ENCODE measurements at places on chromosomes 2 and 18.
A peak's percentile ranks its signal among the peaks of the same experiment; 100 is the strongest.

- DNase-seq, result peak; percentile 44
Measured at GRCh38 chr2:27074738-27075565, 3.5 kb upstream of the EMILIN1 start.

- DNase-seq, result peak; percentile 91
Measured at GRCh38 chr2:27705851-27706622, 42.3 kb downstream of the SLC4A1AP start.

DNA sequence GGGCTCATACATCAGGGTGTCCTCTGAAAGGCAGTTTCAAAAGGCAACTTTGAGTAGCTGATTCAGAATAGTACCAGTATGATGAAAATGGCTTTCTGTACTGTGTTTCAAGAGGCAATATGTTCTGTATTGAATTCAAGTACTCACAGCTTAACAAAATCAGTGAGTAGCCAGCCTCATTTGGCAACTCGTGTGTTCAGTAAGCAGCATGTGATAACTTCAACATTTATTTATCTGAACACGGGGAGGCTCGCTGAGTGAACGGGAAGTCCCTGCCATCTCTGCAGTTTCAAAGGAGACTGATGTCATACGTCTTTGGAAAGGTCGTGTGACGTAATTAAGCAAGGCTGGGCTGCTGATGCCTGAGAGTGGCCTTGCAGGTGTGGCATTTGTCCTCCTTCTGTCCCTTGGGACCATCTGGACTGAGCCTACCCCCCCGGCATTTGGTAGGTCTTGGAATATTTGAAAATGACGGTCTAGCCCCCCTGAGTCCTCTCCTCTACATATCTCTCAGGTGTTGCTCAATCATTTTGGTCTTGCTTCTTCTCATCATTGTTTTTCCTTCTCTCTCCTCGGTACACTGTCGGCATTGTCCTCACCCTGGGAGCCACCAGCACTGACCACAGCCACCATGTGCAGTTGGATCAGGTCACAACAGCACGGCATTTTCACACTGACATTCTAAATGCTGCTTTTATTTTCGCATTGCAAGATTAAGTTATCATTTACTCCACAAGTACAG, 62.8 kb downstream of the SMIM21 start:
- no peak for DNase-seq

DNA sequence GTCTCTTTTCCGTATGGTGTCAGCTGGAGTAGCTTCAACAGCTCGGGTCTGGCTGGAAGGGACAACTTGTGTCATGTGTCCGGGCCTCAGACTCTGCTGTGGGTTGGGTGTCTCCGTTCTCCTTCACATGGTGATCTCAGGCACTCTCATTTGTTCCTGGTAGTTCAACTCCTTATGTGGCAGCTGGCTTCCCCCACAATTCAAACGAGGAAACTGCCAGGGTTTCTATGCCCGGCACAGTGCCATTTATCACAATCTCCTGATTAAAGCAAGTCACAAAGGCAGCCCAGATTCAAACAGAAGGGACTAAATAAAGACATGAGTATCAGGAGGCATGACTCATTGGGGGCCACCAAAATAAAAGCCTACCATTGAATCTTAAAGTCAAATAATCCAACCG, 22.7 kb downstream of the MRO start:
- DNase-seq, result no peak

- no peak for DNase-seq
Measured at GRCh38 chr2:200445284-200445683, 64.6 kb downstream of the KCTD18 start.

GRCh38 chr2:235666213-235666781, 172.5 kb downstream of the AGAP1 start:
- peak; percentile 88 for DNase-seq

DNA sequence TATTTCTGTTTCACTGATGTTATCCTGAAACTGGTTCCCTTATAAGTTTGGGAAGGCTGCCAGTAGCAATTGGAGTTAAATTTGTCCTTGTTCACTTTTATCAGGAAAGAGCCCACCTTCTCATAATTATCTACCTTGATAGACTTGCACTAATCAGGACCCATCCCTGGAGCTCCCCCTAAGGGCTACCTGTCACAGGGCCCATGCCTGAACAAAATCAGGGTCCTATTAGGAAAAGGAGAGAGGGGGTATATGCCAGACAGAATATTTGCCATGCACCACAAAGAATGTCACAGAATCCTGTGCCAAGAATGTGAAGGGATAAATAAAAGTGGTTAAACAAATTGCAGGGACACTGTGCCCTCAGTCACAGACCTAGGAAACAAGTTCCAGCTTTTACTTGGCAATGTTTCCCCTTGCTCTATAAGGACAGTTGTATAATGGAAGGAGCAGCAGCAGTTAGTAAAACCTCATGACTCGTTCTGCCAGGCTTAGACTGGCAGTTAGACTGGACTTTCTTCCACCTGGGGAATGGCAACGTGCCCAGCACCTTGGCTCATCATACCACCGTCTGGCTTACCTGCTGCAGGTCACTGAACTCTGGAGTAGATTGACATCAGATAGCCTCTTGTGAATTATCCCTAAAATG, 32.3 kb upstream of the VWC2L start:
- DNase-seq, result no peak

DNA sequence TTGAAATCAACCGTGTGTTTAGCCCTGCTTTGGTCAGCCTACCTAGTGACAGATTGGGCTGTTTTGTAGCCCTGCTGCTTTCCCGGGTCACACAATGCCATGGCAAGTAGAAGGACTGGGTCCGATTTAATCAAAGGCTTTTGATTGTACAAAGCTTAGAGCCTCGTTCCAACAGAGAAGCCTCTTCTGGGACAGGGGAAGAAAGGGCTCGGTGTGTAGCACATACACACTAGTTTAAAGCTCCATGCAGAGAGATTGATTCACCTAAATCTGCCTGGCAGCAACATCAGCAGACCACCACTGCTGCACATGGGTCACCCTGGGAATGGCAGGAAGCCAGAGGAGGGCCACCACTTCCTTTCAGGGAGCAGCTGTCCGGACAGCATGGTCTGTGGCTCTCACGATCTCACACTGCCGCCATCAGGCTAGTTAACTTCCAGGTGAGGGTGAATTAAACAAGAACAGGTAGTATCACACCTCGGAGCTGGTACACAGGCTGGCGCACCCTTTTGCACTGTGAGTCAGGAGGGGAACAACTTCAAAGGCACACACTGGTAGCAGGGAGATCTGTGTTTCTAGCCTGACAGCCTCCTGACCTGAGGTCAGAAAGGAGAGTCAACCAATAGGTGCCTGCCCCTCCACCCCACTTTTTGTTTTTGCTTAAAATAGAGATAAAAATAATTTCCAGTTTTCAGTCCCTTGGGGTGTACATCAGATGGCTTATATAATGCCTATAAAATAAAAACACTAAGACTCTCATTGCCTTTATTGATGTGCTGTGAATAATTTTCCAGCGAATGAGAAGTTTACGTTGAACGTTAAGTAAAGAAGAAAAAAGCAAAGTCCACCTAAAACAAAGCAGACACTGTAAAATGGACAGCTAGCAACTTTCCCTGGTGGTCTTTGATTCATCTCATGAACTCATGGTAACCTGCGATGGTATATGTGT, 108.5 kb downstream of the CDCA7 start:
- DNase-seq, result no peak

DNA sequence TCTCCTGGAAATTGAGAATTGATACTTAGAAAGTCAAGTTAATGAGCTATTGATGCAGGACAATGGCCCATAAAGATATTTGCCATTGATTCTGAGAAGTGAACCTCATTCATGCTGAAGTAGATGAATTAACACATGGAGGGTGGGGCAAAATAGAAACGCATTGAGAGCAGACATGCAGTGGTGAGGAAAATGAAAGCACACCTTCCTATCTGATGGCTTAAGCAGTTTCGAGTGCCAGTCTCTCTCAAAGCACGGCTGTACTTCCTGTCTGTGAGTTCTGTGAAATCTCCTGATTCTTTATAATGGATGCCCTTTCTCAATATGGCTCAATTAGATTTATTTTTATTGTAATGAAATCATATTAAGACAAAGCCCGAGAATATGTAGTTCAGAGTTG, 247.0 kb downstream of the TMX3 start:
- DNase-seq, result no peak

GRCh38 chr2:84965192-84965516, 5.8 kb upstream of the KCMF1 start:
- DNase-seq, result no peak

- peak; percentile 23 for DNase-seq
Measured at GRCh38 chr2:86764661-86765309, 25.9 kb downstream of the CD8A start.

DNA sequence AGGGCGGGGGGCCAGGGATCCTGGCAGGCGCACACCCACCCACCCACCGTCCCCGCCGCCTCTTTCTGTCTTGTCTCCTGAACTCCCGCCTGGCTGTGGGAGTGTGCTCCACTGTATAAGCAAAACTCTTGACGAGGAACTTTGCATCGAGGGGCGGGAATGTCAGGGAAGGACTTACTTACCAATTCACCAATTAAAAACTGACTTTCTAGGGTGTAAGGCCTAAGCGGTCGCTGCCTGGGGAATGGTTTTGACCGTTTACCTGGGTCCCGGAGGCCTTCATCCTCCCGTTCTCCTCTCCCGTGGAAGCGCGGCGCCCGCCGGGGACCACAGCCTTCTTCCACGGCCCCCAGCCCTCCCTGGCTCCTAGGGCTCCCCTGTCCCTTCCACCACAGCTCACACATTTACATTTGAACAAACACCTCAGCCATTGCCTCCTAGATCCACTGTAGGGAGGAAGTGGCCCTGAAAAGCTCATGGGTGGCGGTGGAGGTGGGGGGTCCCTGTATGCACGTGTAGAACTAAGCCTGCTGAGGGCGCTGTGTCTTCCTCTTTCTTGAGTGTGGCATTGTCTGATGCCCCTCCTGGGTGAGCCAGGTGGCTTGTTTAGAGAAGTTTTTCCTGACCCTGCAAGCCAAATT, 8.9 kb downstream of the ASIC4 start:
- DNase-seq, result peak; percentile 26

DNA sequence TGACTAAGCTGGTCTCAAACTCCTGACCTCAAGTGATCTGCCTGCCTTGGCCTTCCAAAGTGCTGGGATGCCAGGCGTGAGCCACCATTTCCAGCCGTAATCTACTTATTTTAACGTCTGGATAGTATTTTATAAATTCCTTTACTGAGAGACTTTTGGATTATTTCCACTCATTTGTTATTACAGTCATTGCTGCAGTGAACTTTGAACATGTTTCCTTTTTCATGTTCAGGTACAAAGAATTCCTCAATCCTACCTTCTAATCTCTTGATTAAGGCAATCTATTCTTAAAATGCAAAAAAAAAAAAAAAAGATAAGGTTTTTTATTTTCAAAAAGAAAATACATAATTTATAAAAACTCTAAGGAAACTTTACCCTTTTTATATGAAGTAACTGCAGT, 78.6 kb downstream of the PDK1 start:
- no peak for DNase-seq

- DNase-seq, result no peak
Measured at GRCh38 chr2:108459441-108459840, 10.4 kb downstream of the GCC2 start.

- no peak for DNase-seq
Measured at GRCh38 chr2:238224356-238225035, 15.3 kb downstream of the HES6 start.

DNA sequence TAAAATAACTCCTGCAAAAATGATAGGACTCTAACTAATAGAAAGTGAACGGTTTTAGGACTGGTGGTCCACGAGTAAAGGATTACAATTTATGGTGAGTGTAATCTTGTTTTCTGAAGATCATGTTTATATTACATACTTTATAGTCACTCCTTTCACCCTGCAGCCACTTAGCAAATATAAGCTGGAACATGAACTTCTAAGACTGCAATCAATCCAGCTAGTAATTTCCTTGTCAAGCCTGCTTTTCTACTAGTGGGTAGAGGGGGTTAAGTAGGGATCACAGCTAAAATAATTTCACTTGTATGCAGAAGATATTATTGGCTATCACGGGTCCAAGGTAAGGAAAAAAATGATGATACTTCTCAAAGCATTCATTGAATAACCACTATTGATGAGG, 125.5 kb upstream of the NETO1 start:
- DNase-seq, result no peak

- peak; percentile 18 for DNase-seq
Measured at GRCh38 chr2:164314148-164314547, 307.1 kb downstream of the GRB14 start.

- DNase-seq, result no peak
Measured at GRCh38 chr18:13366541-13366940, 148.0 kb downstream of the LDLRAD4 start.

DNA sequence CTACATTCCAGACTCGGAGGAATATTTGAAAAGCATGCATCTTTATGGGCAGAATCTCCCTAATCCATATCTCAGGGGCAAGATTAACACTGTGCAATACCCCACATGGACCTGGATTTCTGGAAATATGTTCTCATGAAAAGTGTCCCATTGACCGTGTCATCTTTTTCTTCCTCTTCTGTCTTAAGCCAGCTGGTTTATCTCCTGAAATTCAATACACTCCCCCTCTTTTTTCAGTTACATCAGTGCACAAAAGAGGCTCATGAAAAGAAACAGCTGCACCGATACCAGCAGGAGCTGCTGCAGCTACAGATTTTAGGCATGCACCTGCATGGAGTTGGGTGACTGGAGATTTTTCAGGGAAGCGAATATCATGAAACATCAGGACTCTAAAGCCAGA, 117.2 kb downstream of the SLC4A3 start:
- no peak for DNase-seq

DNA sequence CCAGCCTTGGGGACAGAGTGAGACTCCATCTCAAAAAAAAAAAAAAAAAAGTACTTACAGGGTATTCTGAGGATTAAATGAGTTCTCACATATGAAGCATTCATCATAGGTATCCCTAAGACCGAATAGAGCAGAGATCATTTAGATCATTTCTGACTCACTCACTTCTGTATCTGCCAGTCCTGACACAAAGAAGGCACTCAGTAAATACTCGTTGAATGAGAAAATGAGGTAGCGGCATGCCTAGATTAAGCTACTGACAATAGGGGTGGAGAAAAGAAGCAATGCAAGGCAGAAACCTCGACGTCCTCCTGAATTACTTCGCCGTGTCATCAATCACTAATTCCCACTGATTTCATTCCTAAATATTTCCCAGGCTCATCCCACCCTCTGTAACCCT, 103.8 kb downstream of the GREB1L start:
- DNase-seq, result no peak

GRCh38 chr18:848062-848861, 36.2 kb upstream of the YES1 start:
- no peak for DNase-seq

GRCh38 chr2:85704800-85705679, 10.9 kb downstream of the GNLY start:
- no peak for DNase-seq

DNA sequence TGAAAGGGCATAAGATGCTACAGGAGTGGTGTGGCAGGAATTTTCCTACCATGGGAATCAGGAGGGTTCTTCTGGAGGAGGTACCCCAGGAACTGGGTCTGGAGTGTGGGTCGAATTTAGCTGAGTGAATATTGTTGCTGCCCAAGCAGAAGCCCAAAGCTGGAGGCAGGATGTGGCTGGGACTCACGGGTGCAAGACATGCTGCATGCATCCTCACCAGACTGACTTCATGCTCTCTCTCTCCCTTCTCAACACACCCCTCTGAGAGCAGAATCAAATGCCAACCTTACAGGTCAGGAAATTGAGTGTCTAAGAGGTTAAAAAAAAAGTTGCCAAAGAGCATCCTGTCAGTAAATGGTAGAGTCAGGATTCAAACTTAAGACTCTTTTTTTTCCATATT, 78.8 kb upstream of the TTC39C start:
- DNase-seq, result no peak

Measured in fibroblast of skin of abdomen (primary cell).